Suppressor macrophage treated with lipopolysaccharide for 4 hours (primary cell): ENCODE measurements at places on chromosomes 4 and X.

GRCh38 chr4:65624651-65625050, 45.6 kb downstream of the EPHA5 start:
- no peak for DNase-seq

GRCh38 chrX:118594697-118595420, 99.2 kb downstream of the DOCK11 start:
- peak; percentile 19 for DNase-seq

DNA sequence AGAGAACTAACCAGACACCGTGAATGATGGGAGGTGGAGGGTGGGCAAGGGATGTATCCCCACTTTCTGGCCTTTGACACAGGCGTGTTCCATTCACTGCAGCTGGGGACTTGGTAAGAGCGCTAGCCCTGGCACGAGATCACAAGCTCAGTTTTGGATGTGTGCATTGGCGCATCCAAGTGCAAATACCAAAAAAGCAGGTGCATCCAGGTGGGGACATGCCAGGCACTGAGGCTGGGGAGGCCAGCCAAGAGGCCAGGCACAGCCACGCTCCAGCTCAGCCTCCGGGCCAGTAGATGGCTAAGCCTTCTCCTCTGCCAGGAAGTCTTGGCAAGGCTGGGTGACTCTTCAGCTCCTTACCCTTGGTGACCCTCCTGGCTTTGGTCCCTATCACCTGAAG, 4.4 kb upstream of the ZFP92 start:
- DNase-seq: no peak

DNA sequence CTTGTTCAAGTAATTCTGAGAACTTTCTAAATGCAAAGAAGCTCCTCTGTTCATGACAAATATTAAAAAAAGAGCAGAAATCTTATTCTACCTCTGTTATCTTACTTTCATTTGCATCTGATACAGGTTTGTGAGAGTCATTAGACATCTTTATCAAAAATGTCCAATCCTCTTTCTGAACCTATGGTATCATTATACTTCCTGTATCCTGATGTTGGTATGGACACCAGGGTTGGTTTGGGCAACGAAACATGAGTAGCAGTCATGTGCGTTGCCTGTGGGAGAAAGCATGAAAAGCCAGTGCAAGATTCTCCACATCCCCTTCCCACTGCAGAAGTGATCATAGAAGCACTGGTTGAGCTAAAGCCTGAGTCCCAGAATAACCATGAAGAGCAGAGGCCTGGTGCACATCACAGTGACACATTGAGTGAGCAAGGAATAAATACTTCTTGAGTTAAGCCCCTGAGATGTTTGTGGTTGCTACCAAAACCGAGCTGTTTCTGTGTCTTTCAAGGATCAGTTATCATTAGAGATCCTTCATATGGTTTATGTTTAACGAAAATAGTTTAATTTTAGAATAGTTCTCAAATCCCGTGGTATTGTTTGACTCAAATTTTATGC, 197.2 kb downstream of the BANK1 start:
- no peak for DNase-seq

DNA sequence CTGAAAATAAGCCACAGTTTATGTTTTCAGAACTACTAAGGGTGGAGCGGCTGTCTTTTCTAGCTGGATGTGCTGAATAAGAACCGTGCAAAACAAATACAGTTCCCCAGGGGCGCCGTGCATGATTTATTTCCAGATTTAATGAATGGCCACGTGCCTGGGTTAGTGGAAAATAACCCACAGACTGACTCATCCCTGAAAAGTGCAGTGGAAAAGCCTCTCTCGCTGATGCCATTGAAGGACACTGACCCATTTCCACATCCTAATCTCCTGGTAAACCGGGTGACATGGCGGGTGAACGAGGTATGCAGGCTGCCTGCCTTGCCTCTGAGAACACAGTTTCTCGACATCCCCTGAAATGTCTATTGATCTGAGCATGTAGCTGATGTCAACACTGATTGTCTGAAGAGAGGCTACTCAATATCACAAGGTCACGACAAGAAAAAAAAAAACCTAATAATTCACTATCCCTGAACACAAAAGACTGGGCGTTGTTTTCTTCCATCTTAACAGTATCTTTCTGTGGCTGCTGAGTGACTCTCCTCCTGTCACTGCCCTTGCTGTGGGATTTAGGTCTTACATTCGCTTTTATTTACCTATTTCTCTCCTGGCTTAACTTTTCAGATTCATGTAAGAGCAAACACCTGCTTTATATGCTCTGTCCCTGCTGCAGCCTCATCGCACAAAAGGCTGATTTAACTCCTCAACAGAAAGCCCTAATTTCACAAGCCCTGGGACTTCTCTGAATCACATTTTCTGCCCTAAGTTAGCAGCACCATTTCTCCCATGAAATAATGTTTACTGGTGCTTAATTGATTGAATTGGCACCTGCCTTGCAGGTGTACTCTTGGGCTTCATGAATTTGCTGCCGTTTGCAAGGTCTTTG, 76.9 kb upstream of the SCOC start:
- DNase-seq: no peak

DNA sequence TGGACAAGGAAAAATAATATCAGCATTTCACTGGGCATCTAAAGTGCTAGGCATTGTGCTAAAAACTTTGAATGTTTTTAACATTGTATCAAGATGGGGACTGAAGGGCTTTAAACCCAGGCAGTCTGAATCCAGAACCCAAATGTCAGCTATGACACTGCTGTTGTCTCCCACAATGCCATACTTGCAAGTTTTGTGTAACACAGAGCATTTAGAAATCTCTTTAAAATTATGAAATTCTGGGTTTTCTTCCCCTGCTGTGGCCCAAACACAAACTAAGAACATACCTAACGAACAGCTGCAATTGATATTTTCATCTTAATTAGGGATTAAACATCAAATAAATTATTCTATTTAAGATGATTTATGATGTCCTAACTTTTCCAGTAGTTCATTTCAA, 66.8 kb upstream of the LSM6 start:
- DNase-seq: peak; percentile 64

DNA sequence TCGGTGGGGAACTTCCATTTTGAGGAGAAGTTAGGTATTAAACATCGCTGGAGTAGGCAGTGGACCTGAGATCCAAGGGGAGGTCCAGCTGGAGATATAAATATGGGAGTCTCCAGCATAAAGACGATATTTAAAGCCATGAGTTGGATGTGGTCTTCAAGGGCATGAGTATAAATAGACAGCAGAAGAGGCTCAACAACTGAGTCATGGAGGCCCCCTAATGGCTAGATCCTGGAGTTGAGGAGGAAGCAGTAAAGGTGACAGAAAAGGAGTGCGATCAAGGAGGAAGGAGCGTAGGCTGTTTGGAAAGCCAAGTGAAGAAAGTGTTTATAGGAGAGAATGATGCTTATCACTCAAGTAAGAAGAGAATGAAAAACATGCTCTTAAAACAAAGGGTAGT, 18.1 kb upstream of the APBB2 start:
- DNase-seq: no peak

DNA sequence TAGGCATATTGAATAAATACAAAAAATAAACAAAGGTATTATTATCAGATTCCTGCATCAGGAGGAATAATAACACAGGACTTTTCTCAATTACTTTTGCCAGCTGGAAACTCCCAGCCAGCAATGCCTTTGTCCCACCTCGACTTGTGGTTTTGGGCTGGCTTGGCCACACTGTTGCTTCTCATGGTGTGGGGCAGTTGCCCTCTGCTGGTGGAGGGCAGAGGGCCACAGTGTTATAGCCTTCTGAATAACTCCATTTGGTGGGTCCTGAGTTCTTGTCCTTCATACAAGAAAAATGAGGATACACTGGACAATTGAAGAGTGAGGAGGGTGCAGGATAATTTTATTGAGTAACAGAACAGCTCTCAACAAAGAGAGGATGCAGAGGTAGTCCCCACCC, 1206.0 kb upstream of the ADGRL3 start:
- DNase-seq: no peak

GRCh38 chr4:74969507-74970474, 36.9 kb downstream of the PARM1 start:
- DNase-seq: no peak

DNA sequence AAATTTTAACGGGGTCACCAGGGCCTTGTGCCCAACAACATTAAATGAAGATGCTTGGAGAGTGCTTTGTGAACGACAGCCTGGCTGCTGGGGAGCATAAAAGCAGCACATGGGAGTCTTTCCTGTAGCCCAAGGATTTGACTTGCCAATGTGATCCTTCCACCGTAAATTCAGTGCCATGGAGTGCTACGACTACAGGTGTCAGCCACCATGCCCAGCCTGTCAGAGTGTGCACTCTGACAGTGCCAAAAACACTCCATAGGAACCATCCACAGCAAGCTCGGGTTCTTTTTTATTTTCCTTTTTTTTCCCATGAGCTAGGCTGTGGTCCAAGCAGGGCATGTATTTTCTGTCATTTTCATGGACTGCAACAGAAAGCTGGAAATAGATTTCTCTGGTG, 156.9 kb downstream of the NLGN4X start:
- DNase-seq: no peak

DNA sequence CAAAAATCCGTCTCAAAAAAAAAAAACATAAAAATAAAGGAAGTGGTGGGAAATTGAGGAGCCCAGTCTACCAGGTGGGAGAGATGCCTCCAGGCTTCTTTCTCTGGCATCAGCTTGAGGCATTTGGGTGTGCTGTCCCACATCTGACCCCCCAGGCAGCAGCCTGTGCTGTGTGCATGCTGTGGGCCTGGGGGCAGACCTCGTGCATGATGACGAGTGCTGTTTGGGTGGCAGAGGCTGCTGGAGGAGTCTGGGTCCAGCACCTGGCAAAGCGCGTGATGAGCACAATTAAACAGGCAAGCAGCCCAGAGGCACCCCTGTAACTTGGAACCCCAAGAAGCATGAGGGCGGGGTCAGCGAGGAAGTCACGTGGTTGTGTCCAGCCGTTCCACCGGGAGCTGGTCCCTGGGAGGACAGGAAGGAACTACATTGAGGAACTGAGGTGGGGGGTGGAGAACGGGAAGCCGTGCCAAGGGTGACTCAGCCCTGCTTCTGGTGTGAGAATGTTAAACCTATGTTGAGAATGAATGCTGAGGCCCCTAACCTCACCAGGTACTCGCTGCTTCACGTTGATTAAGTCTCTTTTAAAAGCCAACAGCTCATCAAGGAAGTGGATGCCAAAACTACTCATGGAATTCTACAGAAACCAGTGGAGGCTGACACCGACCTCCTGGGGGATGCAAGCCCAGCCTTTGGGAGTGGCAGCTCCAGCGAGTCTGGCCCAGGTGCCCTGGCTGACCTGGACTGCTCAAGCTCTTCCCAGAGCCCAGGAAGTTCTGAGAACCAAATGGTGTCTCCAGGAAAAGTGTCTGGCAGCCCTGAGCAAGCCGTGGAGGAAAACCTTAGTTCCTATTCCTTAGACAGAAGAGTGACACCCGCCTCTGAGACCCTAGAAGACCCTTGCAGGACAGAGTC, 6.1 kb downstream of the TACC3 start:
- DNase-seq: peak; percentile 79

- DNase-seq: no peak
Measured at GRCh38 chr4:130820448-130820847, 1724.5 kb downstream of the C4orf33 start.

- peak; percentile 66 for DNase-seq
Measured at GRCh38 chr4:184745831-184746795, 12.2 kb upstream of the CENPU start.

DNA sequence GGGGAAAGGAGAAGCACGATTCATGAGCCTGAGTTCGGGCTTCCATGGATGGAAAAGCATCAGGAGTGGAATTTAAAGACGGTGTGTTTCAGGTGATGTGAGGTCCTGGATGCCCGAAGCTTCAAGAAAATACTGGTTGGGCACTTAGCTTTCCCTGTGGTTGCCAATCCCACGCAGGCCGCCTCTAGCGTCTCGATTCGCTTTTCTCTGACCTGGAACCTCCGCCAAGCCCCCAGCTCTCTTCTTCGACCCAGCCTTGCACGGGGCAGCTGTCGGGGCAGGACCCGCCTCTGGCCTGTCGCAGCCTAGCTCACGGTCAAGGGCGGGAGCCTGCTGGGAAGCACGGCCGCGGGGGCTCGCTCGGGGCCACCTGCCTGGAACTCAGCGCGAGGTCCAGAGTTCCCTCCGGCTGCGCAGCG, 308 bp upstream of the TLR2 start:
- DNase-seq: no peak
